ENCODE measurements at places on chromosomes 4 and X.

- no peak for DNase-seq
Measured at GRCh38 chrX:71976753-71977152, 66.1 kb downstream of the NHSL2 start.

DNA sequence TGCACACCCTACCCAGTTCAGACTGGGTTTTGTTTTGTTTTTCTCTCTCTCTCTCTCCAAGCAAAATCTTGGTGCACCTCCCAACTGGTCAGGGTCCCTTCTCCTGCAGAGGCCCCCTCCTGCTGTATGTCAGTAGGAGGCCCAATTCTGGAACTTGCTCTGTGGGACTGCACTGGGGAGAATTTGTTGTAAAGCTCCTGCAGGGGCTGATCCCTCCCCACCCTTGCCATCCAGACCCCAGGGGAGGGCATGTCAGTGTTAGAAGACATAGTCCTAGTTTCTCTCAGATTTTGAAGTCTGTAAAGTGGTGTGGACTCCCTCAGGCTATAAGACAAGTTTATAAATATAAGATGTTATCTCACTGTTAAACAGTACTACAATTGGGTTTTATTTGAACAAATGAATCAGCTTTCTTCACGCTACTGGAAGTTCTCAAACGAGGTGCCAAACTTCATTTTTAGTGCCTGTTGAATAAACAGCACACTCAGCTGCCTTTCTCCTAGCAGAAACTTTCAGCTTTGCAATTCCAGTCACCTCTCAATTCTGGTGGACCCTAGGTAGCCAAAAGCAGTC lies 88.6 kb upstream of the FRMPD3 start:
- DNase-seq, result no peak

DNA sequence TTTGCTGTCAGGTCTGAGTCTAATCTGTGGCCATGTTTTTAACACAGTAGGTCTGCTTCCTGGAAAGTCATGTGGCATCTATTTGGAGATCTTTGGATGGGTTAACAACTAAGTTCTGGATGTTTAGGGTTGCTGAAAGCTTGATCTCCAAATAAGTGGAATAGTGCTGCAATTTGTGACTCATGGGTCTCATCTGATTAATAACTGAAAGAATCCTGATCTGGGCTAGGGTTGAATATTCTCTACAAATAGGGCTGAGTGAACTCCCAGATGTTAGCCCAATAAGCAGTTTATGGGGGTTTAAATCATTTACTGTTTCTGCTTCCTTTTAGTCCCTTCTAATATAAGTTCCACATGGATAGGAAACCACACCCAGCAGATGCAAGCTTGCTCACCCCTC lies 23.1 kb downstream of the CT47C1 start:
- DNase-seq, result no peak

- DNase-seq, result no peak
Measured at GRCh38 chrX:110241816-110242215, 76.1 kb downstream of the AMMECR1 start.

DNA sequence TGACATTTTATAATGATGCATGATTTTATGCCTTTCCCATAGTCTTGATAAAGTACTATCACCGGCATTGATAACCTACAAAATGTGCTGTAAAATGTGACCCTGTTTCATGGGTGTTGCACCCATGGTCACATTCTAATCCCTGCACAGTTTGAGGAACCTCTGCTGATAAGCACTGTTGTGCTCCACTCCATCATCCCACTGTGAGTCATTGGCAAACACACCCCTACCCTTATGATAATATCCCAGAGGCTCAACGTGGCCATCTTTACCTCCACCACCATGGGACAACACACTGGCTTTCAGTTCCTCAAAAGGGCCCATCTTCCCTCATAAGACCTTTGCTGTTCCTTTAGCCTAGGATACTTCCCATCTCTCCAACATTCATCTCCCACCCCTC lies 32.0 kb upstream of the SGMS2 start:
- no peak for DNase-seq

DNA sequence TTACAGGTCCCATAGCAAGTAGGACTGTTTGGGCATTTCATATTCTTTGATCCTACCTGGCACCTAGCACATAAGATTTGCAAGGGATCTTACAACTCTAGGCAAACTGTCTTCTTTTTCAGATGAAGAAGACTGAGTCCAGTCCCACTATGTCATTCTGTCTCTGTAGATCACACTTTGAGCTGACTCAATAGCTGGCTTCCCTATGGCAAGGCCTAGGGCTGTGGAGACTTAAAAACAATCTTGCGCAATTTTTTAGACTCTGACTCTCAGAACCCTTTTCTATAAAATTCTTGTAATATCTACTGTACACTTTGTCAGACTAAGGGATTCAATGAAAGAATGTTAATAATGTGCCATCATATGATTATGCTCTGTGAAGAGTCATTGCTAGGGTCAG lies 26.7 kb downstream of the OTC start:
- no peak for DNase-seq

GRCh38 chrX:129522184-129523078 lies 859 bp downstream of the SMARCA1 start:
- peak; percentile 18 for DNase-seq

- DNase-seq, result no peak
Measured at GRCh38 chr4:123701131-123701575, 304.6 kb downstream of the SPRY1 start.

- no peak for DNase-seq
Measured at GRCh38 chrX:6674734-6675133, 139.8 kb upstream of the VCX3A start.

GRCh38 chr4:52711834-52712250 lies 39.4 kb downstream of the ERVMER34-1 start:
- no peak for DNase-seq

DNA sequence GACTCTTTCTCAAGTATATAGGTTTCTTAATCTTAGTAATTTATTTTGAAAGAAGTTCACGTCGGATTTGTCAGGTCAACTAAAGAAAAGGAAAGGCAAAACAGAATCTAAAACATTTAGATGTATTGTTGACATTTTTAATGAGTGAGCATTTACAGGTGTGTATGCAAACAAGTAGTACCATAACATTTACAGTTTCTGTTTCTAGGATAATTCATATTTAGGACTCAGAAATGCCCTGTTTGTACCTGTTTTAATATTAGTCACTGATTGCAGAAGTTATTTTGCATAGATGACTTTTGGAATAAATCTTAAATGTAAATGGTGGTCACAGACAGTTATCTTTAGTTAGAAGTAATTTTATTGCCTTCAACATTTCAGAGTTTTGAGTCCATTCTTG lies 151.3 kb upstream of the NUDT6 start:
- DNase-seq, result no peak

GRCh38 chrX:136584545-136584944 lies 52.5 kb downstream of the VGLL1 start:
- DNase-seq, result no peak

DNA sequence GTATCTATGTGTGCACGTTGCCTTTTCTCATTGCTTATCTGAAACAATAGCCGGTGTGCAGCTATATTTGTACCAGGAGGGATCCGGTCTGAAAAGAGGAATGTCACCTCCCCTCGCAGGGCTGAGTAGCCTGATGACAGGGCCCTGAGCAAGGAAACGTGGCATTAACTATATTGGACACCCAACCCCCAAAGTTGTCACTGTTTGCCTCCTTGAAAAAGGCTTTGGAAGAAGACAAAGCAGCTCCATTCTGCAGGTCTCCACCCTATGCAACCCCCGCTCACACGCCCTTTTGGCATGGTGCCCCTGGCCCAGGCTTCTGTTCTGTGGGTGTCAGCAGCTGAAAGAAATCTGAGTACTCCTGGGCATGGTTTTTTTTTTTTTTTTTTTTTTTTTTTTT lies 8.2 kb downstream of the PRRG3 start:
- peak; percentile 85 for DNase-seq

- DNase-seq, result no peak
Measured at GRCh38 chr4:100945789-100946188, 401.5 kb downstream of the PPP3CA start.

DNA sequence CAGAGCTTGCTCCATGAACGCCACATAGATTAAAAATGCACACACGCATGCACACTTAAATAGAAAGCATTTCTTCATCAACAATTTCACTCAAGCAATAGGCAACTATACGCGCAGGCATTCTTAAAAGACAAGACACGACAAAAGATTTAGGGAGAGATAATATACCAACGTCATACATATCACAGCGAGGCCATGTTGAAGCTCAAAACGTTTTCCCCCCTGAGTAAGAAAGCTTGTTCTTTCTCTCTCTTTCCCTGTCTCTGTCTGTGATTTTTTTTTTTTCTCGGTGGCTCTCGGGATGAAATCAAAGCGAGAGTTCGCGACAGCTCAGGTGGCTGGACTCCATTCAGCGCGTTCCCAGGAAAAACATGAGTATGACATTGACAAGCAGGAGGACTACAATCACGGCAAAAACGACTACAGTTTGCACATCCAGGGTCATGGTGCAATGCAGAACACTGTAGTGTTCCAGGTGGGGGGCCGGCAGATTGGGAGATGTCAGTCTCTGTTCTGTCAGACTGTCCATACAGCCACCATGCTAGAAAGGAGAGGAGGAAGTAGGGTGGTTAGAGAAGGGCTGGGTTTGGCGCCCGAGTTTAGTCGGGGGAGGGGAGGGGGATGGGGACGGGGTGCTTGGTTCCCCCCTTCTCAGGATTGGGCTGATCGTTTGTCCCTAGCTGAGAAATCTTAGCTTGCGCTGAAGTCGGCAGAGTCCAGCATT lies 30.7 kb downstream of the ARHGEF9 start:
- DNase-seq, result peak; percentile 19

- DNase-seq, result no peak
Measured at GRCh38 chrX:149851864-149852263, 29.1 kb upstream of the MAGEA8 start.

DNA sequence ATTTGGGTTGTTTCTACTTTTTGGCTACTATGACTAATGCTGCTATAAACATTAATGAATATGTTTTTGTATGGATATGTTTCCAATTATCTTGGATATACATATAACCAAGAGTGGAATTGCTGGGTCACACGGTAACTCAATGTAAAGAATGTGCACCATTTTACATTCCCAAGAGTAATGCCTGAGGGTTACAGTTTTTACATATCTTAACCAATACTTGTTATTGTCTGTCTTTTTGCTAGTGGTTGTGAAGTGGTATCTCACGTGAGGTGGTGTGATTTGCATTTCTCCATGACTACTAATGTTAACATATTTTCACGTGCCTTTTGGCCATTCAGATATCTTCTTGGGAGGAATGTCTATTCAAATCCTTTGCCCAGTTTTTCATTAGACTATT lies 200.3 kb upstream of the MAB21L2 start:
- DNase-seq, result no peak

- no peak for DNase-seq
Measured at GRCh38 chr4:130080872-130081451, 985.0 kb downstream of the C4orf33 start.

DNA sequence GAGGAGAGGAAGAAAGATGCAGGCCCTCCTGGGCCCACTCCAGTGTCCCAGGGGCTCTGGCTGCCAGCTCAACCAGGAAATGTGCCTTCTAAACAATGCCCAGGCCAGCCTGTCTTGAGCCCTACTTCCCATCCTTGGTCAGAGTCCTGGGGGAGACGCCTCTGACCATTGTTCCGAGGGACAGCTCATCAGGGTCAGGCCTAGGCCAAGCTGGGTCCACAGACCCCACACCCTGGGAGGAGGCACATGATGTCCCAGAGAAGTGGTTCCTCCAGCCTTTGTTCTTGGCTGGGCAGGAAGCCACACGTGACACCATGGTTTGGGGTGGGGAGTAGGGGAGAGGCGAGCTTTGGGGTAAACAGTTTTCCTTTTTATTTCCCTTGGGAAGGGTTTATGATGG lies 102.5 kb downstream of the EFNB1 start:
- DNase-seq, result no peak

GRCh38 chrX:8179656-8180055 lies 8.6 kb upstream of the VCX2 start:
- peak; percentile 11 for DNase-seq

- no peak for DNase-seq
Measured at GRCh38 chrX:85024562-85024961, 20.9 kb downstream of the APOOL start.

DNA sequence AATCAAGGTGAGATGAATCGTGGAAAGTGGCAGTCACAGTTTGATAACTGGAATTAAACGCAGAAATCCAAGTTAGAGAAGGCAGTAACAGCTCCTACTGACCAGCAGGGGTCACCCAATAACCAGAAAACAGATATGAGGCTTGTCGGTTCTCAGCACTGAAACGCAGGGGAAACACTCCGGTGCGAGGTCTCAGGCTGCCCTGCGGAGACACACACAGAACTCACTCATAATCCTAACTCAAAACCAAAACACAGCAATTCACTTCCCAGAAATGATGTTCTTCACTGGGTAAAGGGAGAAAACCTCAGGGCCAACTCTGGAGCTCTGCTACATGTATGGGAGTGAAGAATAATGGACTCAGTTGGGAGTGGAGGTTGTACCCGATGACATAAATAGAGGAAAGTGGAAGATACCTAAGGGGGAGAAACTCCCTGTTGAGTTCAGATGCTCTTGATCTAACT lies 384.4 kb downstream of the RAPGEF2 start:
- peak; percentile 57 for DNase-seq

GRCh38 chr4:81594490-81595159 lies 122.9 kb upstream of the RASGEF1B start:
- DNase-seq, result no peak

DNA sequence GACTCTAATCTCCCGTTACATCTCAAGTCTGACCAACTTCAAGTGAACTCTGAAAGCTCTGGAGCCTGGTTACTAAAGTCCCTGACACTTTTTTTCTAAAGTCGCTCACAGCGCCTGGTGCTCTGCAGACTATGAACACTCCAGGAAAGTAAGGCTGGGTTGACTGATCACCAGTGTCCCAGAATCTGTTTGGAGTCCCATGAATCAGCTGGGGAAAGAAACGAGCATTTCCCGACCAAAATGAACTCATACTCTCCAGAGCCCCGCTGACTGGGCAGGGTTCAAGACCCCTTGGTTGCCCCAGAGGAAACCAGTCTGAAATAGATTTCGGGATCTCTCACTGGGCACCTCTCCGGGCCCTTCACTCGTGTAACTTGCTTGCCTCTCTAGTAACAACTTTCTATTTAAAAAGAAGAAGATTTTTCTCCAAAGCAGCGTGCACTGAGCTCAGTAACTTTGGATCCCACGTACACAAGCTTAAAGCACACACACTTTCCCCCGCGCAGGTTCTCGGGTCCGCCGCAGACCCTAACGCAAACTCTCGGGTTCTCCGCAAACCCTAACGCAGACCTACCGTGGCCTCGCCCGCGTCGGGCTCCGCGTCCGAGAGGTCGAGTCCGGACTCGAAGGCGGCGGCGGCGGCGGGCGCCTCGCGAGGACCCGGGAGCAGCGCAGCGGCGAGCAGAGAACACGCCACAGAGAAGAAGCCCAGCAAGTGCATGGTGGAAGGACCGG lies 964 bp downstream of the VEGFC start:
- DNase-seq, result no peak

GRCh38 chr4:30922625-30923024 lies 202.5 kb downstream of the PCDH7 start:
- no peak for DNase-seq

- no peak for DNase-seq
Measured at GRCh38 chr4:73281396-73281795, 22.8 kb upstream of the ANKRD17 start.

GRCh38 chr4:32147446-32148085 lies 1427.4 kb downstream of the PCDH7 start:
- DNase-seq, result no peak

All from NCI-H1105 treated with DMSO at 0.1 percent for 48 hours (cell line).